Cortex of kidney (tissue), 1 donor: ENCODE measurements at places on chromosomes 12 and 14.

- no peak for DNase-seq
Observed at GRCh38 chr12:79415321-79415720, 275.4 kb downstream of the PAWR start.

GRCh38 chr12:122834921-122835749, at the start of gene HIP1R:
Gene HIP1R, plus strand, starts transcription at chr12:122835457. Its CDS starts 94 bp downstream, at chr12:122835551.
- DNase-seq = no peak

DNA sequence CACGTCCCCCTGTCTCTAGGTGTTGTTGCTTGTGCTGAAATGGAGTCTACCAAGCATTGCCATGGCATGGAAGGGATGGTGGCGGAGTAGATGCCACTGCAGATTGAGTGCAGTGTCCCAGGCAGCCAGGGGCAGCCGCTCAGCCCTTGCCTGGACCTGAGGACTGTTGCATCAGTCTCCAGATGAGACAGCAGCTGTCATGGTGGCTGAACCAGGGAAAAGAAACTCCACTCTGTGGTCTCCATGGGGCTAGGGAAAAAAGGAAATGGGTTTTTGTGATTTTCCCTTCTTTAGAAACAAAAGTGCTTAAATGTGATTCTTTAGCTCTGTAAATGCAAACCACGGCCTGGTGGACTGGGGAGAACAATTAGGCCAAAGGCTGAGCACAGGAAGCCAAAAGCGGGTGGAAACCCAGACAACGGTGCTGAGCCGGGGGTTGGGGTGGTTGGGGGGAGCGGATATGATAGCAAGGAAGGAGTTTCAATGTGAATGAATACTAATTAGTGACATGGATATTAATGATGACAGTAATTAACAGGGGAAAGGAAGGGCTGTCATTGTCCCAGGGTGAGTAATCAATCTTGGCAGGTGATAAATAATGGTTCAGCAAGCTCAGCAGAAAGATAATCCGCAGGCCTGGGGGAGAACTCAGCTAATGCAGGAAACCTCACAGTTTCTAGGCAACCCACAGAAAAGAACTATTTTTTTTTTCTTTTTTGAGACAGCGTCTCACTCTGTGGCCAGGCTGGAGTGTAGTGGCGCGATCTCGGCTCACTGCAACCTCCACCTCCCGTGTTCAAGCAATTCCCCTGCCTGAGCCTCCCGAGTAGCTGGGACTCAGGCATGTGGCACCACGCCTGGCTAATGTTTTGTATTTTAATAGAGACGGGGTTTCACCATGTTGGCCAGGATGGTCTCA, 442.6 kb downstream of the DPF3 start:
- no peak for DNase-seq

GRCh38 chr12:77189458-77189857, 124.1 kb upstream of the E2F7 start:
- no peak for DNase-seq

GRCh38 chr12:65300679-65301349, 22.3 kb downstream of the MSRB3 start:
- no peak for DNase-seq

GRCh38 chr12:104604995-104605675, 148.4 kb downstream of the CHST11 start:
- DNase-seq = no peak

DNA sequence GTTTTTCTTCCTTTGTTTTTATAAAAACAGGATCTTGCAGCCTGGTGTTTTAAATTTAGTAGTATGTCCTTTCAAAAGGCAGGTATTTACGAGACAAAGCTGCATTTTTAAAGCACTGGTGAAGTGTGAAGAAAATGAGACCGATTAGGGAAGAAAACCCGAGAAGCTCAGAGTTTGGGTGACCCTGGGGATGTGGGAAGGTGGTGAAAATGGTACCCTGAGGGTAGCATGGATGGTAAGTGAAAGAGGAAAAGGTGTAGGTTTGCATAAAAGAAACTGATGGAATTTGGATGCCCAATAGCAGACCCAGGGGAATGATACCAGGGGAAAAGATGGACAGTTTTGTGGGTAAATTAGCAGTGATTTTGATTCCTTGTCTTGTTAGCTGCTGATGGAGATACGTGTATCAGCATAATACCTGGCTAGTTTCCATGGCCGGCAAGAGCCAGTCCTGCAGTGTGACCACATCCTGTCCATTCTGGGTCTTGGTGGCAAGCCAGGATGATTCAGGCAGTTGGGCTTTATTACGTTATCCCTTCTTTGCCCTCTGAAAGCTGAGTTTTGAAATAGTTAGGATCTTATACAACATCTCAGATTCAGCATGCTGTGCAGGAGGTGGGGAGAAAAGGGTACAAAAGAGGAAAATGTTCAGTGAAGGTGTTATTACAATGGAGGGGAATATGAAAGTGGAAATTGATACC, 8.9 kb downstream of the BICD1 start:
- no peak for DNase-seq
